Effector memory CD4-positive, alpha-beta T cell (primary cell): ENCODE measurements at places on chromosomes 12 and 14.

DNA sequence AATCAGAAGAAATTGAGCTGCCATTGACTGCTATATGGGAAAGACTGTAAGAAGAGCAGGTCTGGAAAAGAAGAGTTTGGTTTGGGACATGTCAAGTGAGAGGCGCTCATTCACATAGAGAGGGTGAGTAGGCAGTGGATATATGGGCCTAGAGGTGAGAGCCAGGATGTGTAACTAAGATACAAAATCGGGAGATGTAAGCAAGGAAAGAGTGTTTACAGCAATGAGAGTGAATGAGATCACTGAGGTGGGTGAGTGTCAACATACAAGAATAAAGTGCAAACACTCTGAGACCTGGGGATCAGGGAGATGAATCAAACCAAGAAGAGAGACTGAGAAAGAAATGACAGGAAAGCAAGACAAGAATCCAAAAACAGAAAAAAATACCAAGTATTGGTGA lies 58.0 kb upstream of the RTRAF start:
- no peak for DNase-seq

DNA sequence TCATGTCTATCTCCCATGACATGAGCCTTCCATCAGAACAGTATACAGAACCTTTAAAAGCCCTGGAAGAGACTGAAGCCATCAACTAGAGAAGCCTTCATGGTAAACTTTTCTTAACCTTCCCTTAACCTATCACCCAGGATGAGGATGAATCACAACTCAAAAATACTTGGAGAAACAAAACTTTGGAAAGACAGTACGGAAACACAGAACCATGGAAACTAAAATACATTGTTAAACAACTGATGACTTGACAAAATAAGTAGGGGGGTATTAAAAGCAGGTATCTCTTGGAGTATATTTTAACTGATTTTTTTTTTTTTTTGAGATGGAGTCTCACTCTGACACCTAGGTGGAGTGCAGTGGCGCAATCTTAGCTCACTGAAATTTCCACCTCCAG lies 8.7 kb downstream of the TM7SF3 start:
- DNase-seq, result no peak

GRCh38 chr14:56046546-56046945 lies 71.7 kb upstream of the PELI2 start:
- no peak for DNase-seq

- no peak for DNase-seq
Measured at GRCh38 chr12:80176706-80177105, 77.4 kb downstream of the OTOGL start.

DNA sequence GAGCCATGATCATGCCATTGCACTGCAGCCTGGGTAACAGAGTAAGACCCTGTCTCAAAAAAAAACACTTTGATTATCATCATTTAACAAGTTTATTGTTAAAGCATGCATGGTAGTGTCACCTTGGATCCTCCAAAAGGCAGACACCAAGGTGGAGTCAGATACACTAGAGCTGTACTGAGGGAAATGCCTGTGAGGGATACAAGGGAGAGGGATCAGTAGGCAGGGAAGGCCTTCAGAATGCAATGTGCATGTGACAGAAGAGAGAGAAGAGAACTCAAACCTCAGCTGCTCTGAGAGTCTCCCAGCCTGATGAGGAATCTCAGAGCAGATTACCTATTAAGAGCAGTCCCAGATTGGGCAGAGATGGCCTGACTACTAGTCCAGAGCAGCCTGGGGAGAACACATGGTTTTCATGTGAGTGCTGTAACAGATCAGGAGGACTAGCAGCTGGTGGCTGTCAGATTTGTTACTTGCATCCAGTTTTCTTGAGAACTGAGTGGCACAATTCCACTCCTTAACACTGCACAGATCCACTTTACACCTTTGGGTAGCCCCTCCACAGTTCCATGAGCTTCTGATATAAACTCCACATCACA lies 38.0 kb upstream of the A2ML1 start:
- no peak for DNase-seq
